Suppressor macrophage treated with lipopolysaccharide for 4 hours (primary cell): ENCODE measurements at places on chromosomes 4 and X.

DNA sequence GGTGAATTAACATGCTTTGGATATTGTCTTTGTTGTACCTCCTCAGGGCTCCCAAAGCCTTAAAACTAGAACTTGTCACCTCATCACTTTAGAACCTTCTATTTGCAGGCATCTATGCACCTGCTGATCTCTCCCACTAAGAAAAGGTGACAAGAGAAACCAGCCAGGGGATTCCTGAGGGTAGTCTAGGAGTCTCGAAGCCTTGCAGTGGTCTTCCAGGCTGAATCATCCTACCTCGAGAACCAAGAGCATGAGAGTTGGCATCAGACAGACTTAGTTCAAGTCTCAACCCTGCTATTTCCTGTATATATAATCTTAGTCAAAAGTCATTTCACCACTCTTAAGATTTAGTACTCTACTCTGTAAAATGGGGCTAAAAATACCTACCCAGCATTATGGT is 29.6 kb downstream of the RTL5 start:
- no peak for DNase-seq

DNA sequence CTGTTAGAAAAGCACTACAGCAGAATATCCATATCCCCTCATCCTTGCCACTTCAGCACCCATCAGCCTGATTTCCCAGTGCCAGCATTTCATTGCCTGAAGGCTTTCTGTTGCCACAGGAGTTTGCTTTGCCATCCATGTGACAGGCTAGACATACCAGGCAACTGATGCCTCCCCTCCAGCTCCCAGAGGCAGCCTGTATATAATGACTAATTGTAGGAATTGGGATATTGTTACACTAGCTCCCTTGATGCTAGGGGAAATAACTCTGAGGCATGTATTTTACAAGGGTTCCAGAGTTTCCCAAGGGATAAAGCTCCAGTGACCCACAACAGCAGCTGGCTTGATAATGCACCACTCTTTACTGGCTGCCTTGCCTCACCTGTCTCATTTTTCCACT is 608.0 kb upstream of the FTHL17 start:
- no peak for DNase-seq

DNA sequence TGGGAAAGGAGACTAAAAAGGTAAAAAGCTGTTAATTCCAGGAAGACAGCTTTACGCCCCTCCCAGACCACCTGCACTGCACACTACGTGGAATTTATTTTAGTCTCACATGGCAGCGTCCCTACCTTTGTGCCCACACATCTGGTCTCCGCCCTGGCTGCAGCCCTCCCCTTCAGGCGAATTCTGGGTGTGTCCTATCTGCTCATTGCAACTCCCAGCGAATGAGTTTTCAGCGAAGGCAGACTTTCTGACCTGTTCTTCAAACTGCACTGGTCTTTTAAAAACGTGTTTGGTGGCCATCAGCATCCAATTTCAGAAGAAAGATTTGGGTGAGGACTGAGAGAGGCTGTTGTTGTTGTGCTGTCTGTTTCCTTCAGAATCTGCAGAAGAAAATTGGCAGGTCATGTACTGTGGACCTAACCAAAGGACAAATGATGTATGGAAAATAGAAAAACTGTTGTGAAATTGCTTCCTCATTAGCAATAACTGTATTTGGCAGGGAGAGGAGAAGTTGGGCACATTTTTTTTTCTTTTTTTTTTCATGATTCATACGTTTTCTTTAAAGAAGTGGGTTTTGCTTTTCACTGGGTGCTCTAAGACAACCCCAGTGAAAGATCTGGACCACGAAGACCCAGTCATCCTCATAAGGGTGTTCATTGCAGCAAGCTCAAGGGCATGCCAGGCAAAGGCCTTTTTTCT is 4.2 kb downstream of the TLR8 start:
- DNase-seq: peak; percentile 69

- peak; percentile 77 for DNase-seq
Observed at GRCh38 chr4:78864405-78865024, 74.7 kb downstream of the PAQR3 start.

DNA sequence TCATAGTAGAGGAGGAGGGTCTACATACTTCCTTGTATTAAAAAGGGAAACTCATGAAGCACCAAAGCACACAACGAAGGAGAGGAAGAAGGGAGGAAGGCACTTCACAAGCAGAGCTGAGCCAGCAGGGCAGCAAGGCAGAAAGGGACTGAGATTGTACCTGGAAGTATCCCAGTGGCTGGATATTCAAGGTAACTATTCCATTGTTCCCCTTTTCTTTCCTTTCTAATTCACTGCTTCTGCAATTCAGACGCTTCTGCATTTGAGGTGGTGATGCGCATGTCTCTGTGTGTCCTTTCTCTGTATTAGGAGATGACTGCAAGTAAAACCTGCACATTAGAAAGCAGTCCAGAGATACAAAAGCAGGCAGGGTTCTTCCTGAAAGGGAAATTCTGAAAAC is 54.9 kb downstream of the UBQLN2 start:
- DNase-seq: peak; percentile 0

DNA sequence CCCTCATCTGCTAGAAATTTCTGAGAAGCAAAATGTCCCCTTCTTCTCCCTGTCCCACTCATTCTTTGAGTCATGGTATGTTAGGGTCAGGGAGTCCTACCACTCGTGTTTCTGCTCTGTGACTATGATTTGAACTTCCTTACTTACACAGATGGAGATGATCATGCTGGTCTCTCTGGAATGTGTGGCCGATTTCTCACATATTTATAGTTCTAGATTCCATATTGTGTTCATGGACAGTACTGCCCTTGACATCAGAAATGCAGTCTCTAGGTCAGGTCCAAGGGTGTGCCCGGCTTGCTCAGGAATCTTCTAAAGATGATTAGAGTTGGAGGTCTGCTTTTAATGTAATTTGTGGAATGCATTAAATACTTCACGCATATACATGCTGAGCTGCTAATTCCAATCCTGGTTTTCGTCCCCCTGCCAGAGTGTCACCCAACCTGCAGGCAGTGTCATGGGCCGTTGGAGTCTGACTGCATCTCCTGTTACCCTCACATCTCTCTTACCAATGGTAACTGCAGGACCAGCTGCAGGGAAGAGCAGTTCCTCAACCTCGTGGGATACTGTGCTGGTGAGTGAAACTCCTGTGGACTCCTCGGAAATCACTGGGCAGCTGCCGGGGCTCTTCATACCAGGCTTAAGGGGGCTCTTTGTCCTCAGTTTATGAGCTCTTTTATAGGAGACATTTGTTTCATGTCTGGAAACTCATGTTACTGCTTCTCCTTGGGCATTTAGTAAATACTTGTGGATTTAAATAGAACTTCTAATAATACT is 214.1 kb upstream of the ANXA3 start:
- no peak for DNase-seq

DNA sequence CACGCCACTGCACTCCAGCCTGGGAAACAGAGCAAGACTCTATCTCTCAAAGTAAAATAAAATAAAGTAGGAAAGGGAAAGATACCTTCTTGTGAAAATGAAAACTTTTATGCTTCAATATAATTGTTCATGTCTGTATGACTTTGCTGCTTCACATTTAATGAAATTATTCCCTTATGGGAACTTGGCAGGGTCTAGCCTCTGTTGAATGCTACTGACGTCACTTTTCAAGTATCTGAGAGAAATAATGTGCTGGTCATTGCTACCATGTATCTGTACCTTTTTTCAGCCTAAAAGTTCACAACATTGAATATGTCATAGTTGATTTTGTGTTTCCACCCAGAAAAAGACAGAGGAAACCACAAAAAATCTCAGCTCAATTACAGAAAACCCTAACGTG is 65.2 kb downstream of the PRDM5 start:
- no peak for DNase-seq

DNA sequence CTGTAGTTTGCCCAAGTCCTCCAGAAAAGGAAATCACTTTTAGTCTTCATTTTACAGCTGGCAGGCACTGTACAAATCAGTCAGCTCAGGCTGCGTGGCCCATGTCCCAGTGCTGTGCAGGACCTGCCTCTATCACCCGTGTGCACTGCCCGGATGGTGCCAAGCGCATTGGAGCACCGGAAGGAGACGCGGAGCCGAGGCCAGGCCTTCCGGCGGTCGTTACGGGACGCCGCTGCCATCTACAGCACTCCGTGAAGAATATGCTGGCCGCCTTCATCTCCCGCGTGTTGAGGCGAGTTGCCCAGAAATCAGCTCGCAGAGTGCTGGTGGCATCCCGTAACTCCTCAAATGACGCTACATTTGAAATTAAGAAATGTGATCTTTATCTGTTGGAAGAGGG is at the start of gene PDHA2:
Gene PDHA2 (plus strand): TSS at position 203 of the 400 bp plus-strand sequence. CDS start 58 bp downstream, at position 261.
- no peak for DNase-seq

DNA sequence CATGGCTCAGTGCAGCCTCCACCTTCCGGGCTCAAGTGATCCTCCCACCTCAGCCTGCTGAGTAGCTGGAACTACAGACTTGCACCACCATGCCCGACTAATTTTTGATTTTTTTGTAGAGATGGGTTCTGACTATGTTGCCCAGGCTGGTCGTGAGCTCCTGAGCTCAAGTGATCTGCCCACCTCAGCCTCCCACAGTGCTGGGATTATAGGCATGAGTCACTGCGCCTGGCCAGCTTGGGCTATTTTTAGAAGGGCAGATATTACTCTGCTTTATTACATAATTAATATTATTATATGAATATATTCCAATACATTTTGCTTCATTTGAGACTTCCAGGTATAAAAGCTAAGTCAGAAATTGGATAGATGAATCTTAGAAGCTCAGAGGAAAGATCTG is 143.7 kb upstream of the ANK2 start:
- DNase-seq: no peak

DNA sequence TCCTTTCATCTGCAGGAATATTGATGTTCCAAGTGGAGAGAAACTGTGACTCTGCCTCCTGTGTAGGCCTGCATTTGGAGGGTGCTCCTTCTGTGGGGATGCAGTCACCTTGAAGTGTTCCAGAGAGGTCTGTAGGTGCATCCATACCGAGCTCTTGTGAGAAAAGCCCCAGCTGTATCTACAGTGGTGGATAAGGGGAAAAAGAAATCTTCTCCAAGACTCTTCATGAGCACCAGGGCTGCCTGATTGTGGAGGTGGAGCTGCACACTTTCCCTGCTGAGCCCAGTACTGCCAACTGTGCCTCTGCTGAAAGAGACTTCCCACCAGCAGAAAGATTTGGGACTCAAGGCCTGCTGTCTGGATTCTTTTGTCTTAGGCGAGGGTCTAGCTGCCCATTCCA is 35.1 kb upstream of the ADH4 start:
- no peak for DNase-seq

- no peak for DNase-seq
Observed at GRCh38 chr4:20603671-20604313, 96.5 kb upstream of the PACRGL start.

DNA sequence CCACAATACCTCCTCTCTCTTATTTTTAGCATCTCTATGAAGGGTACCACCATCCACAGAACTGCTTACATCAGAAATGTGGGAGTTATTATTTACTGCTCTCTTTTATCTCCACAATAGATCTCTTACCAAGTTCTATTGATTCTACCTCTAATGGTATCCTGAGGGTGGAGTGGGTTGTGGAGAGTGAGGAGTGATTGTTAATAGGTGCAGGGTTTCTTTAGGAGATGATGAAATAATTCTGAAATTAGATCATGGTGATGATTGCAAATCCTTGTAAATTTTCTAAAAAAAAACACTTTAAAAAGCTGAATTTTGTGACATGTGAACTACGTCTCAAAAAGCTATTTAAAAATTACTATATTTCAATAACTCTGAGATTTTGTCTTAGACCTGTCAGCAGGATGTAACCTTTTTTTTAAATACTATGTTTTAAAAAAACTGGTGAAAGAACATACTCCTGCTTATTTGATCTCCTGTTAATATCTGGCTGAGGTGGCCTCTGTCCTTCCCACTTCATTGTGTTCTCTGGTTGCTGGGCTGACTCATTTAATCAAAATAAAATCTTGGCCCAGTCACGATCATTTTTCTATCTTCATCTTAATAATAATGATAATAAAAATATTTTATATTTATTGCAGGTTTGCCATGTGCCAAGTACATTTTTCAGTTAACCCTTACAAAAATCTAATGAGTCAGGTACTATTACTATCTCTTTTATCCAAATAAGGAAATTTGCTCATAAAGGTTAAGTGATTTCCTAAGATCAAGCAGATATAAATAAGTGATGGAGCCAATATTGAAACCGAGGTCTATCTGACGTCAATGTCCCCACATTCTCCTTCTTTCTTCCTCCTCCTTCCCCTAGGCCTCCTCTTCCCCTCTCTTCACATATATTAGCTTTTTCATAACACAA is 73.5 kb downstream of the GLUD2 start:
- DNase-seq: no peak

GRCh38 chr4:6727943-6728250 is 11.9 kb downstream of the BLOC1S4 start:
- DNase-seq: no peak

- no peak for DNase-seq
Observed at GRCh38 chrX:13144927-13145655, 100.7 kb upstream of the FAM9C start.

- no peak for DNase-seq
Observed at GRCh38 chr4:2076908-2077536, 17.9 kb downstream of the NAT8L start.

- DNase-seq: peak; percentile 32
Observed at GRCh38 chr4:53928825-53929224, 135.6 kb downstream of the CHIC2 start.

- DNase-seq: no peak
Observed at GRCh38 chr4:37602454-37603069, 83.6 kb downstream of the RELL1 start.

- DNase-seq: no peak
Observed at GRCh38 chr4:6779667-6780565, 2.6 kb upstream of the KIAA0232 start.

- DNase-seq: no peak
Observed at GRCh38 chr4:67465032-67465762, 80.1 kb downstream of the CENPC start.
